HCT116 (cell line): ENCODE measurements at places on chromosomes 6 and 20. TPM values are rescaled to one million over a fixed set of nuclear protein-coding genes. Genes with fewer than 3 reads are reported as not detected.
A peak's percentile ranks its signal among the peaks of the same experiment; 100 is the strongest.

OR12D3 gene
- not detected for total RNA-seq

SLC17A2 gene
- not detected for total RNA-seq

ERVFRD-1 gene
- total RNA-seq = not detected

BMP6 gene
- 1.6 TPM for total RNA-seq

SLC44A4 gene
- total RNA-seq = 0.74 TPM

DNA sequence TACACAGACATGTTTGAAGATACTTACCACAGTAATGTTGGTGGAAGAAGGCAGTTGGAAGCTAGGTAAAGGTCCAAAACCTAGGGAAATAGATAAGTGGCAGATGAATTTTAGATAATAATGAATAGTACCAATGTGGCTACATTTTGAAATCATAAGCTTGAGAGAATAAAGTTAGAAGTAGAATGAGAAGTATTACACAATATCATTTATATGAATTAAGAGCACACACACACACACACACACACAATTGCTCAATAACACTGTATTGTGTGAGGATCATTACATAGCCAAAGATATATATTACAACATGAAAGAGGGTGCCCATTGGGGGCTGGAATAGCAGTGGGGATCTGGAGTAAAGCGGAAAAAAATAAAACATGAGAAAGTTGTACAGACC, 149.0 kb upstream of the EYA4 start:
- H3K36me3 ChIP-seq = no peaks in the 10 kb centered on the region
- H3K4me3 ChIP-seq = no peak overlapping the region
- DNase-seq = no peak
- H3K27ac ChIP-seq = peak overlapping the region; percentile 73; the same call in 1 of the 2 replicates
- no peaks in the 10 kb centered on the region for H3K27me3 ChIP-seq

DNA sequence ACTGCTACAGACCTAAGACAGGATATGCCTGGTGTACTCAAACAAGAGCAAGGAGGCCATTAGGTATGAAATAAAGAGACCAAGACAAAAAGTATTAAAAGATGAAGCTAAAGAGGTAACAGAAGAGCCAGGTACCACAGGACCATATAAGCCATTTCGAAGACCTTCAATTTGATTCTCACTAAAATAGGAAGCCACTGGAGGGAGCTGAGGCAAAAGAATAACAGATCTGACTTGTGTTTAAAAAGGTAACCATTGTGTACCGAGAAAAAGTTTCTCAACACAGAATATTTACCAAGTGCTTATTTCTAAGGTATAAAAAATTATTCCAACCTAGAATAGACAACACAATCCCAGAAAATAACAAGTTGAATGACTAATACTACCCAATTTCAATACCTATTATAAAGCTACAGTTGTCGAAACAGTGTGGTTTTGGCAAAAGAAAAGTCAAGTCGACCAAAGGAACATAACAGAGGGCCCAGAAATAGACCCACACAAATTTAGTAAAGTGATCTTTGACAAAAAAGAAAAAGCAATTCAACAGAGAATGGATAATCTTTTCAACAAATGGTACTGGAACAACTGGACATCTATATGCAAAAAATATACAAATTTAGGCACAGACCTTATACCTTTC, 125.3 kb upstream of the DST start:
- no peak overlapping the region for H3K27ac ChIP-seq
- peaks cover 63% of the 10 kb centered on the region for H3K4me1 ChIP-seq
- H3K4me3 ChIP-seq = no peak overlapping the region
- no peaks in the 10 kb centered on the region for H3K27me3 ChIP-seq

DNA sequence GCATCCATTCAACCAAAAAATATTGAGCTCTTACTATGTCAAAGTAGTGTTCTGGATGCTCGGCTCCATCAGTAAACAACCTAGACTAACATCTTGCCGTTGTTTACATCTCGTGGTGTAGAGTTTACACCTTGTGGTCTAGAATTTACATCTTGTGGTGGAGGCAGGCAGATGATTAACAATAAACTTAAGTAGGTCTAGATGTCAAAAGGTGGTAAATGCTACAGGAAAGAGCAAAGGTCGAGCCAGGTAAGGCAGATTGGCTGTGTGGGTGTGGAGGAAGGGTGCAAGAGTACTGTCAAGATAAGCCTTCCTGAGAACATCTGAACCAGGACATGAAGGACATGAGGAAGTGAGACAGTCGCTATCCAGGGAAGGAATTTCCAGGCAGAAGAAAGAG, 88.4 kb upstream of the ESR1 start:
- no peak for DNase-seq
- H3K27me3 ChIP-seq = no peaks in the 10 kb centered on the region
- H3K4me1 ChIP-seq = no peaks in the 10 kb centered on the region
- H3K27ac ChIP-seq = no peak overlapping the region
- H3K4me3 ChIP-seq = no peak overlapping the region

DNA sequence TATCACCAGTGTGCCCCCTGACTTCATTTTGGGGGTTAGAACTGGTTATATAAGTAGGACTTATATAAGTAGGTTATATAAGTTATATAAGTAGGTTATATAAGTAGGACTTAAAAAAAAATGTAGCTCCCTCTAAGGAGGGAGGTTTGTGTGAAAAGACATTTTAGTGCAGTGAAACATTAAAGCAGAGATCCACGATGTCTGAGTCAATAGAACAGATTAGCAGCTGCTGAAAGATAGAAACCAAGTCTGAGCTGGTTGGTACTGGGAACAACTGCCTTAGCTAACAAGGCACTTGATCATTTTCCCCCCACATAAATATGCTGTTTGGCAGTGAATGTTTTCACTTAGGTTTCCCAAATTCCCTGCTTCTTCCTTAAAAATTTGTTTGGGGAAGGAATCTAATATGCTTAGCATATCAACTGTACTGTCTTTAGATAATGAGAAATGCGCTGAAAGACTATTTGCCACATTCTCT, 2.1 kb upstream of the RPS12 start:
- H3K27me3 ChIP-seq = no peaks in the 10 kb centered on the region
- peak overlapping the region; percentile 95 for H3K4me3 ChIP-seq
- DNase-seq = no peak
- peaks cover 9% of the 10 kb centered on the region for H3K4me1 ChIP-seq

GRCh38 chr6:130517444-130517931, 151.7 kb downstream of the TMEM200A start:
- peak; percentile 80 for DNase-seq
- no peaks in the 10 kb centered on the region for H3K27me3 ChIP-seq
- peak overlapping the region; percentile 51; the same call in 1 of the 2 replicates for H3K27ac ChIP-seq
- H3K36me3 ChIP-seq = 0 out of 2 replicates have a peak, but pooled peaks cover 4% of the 10 kb centered on the region
- H3K4me3 ChIP-seq = no peak overlapping the region

DNA sequence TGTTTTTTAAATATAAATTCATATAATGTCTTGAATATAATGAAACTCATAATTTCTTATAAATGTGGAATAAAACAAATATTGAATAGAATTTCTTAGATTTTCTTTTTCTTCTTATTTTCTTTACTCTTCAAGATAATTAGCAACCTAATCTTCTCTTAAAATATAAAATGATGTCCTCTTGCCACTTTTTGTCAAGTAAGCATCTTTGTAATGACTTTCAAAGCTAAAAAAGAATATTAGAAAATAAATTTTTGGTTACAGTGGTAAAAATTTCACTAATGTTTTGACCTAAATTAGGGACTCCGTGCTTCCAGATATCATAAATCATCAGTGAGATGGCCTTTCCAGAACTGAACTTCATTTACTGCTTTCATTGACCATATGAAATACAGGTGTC, 846.4 kb downstream of the FRK start:
- no peaks in the 10 kb centered on the region for H3K27me3 ChIP-seq
- no peak overlapping the region for H3K4me3 ChIP-seq
- H3K27ac ChIP-seq = no peak overlapping the region
- no peaks in the 10 kb centered on the region for H3K4me1 ChIP-seq
- no peak for DNase-seq

GRCh38 chr6:20540683-20541082, 6.4 kb downstream of the CDKAL1 start:
- peaks cover 14% of the 10 kb centered on the region; the same call in 1 of the 2 replicates for H3K4me1 ChIP-seq
- no peak overlapping the region for H3K4me3 ChIP-seq
- DNase-seq = no peak
- no peaks in the 10 kb centered on the region for H3K36me3 ChIP-seq
- H3K27ac ChIP-seq = no peak overlapping the region

- no peak overlapping the region for H3K4me3 ChIP-seq
- peaks cover 52% of the 10 kb centered on the region for H3K36me3 ChIP-seq
- H3K4me1 ChIP-seq = no peaks in the 10 kb centered on the region
- no peak overlapping the region for H3K27ac ChIP-seq
- no peaks in the 10 kb centered on the region for H3K27me3 ChIP-seq
Measured at GRCh38 chr6:43677759-43678158, 9.8 kb downstream of the MRPS18A start.

- H3K27ac ChIP-seq = no peak overlapping the region
- H3K36me3 ChIP-seq = peaks cover 65% of the 10 kb centered on the region
- H3K4me1 ChIP-seq = peaks cover 6% of the 10 kb centered on the region
- DNase-seq = no peak
Measured at GRCh38 chr20:62946918-62947317, 5.6 kb upstream of the SLC17A9 start.

DNA sequence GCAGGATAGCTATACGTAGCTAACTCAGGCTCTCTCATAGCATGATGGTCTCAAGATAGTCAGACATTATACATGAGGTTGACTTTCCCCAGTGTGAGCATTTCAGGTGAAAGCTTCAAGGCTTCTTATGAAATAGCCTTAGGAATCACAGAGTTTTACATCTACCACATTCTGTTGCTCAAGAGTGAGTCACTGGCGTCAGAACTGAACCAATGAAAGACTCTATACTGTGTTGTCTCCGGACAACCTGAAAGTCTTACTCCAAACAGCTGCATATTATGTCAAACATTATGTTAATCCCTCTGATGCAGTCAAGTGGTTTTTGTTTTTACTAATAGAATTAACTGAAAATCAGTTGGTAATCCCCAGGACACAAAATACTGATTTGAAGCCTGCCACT, 79.8 kb upstream of the TRDN start:
- H3K27me3 ChIP-seq = peaks cover 16% of the 10 kb centered on the region; the same call in 1 of the 2 replicates
- no peak for DNase-seq
- H3K36me3 ChIP-seq = no peaks in the 10 kb centered on the region

- H3K36me3 ChIP-seq = no peaks in the 10 kb centered on the region
- no peaks in the 10 kb centered on the region for H3K4me1 ChIP-seq
- H3K27me3 ChIP-seq = no peaks in the 10 kb centered on the region
- no peak for DNase-seq
- no peak overlapping the region for H3K4me3 ChIP-seq
Measured at GRCh38 chr20:61052776-61053442, 199.2 kb upstream of the CDH4 start.

DNA sequence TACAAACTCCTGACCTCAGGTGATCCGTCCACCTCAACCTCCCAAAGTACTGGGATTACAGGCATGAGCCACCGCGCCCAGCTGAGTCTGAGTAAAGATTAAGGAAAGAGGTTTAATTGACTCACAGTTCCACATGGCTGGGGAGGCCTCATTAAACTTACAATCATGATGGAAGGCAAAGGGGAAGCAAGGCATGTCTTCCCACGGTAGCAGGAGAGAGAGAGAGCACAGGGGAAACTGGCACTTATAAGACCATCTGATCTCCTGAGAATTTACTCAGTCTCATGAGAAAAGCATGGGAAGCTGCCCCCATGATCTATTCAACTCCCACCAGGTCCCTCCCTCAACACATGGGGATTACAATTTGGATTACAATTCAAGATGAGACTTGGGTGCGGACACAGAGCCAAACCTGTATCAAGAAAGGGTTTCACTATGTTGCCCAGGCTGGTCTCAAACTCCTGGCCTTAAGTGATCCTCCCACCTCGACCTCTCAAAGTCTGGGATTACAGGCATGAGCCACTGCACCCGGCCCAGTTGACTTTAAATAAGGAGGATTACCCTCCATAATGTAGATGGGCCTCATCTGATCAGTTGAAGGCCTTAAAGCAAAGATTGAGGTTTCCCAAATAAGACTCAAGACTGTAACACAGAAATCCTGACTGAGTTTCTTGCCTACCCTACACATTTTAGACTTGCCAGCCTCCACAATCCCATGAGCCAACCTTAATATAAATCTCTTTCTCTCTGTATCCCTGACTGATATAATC, 13.1 kb upstream of the PEX7 start:
- H3K4me3 ChIP-seq = no peak overlapping the region
- H3K27me3 ChIP-seq = no peaks in the 10 kb centered on the region
- no peak overlapping the region for H3K27ac ChIP-seq
- no peak for DNase-seq
- H3K36me3 ChIP-seq = no peaks in the 10 kb centered on the region
- no peaks in the 10 kb centered on the region for H3K4me1 ChIP-seq

DNA sequence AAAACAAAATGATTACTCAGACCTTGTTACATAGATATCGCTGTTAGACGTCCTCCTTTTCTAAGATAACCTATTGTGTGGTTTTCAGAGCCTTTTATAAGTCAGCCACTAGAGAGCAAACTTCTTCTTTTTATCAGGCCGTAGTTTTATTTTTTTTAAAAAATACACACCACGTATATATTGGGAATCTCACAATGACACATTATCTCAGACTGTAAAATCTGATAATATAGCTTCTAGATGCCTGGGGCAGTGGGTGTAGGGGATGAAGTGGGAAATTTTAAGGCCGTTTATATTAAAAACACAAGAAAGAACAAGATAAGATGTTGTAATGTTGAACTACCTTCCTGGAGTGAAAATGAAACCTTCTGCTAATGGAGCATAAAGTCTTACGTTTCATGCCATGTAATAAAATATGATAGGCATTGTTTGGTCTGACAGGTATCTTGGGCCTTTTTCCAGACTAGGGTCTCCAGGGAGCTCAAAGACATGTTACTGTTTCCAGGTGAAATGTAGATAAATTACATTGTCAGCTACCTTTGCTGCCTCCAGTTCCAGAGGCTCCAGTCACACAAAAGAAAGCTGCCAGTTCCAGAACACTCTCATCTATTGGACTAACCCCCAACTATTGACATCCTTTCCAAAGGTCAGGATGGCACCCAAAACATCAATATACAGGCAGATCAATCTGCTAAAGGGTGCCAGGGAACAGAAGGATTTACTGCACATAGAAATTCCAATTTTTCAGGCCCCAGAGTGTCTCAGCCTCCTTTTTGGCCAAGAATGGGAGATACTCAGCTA, 130.2 kb upstream of the AKIRIN2 start:
- peak overlapping the region; percentile 8 for H3K4me3 ChIP-seq
- no peak for DNase-seq
- H3K36me3 ChIP-seq = no peaks in the 10 kb centered on the region
- no peaks in the 10 kb centered on the region for H3K4me1 ChIP-seq
- no peak overlapping the region for H3K27ac ChIP-seq
